Psoas muscle (tissue), 8 donors: ENCODE measurements at places on chromosomes 11 and 22. TPM values are rescaled to one million over a fixed set of nuclear protein-coding genes. Genes with fewer than 3 reads are reported as not detected.

The SUN2 gene
- 57.6 TPM for total RNA-seq

The LYVE1 gene
- 17.4 TPM for total RNA-seq

DNA sequence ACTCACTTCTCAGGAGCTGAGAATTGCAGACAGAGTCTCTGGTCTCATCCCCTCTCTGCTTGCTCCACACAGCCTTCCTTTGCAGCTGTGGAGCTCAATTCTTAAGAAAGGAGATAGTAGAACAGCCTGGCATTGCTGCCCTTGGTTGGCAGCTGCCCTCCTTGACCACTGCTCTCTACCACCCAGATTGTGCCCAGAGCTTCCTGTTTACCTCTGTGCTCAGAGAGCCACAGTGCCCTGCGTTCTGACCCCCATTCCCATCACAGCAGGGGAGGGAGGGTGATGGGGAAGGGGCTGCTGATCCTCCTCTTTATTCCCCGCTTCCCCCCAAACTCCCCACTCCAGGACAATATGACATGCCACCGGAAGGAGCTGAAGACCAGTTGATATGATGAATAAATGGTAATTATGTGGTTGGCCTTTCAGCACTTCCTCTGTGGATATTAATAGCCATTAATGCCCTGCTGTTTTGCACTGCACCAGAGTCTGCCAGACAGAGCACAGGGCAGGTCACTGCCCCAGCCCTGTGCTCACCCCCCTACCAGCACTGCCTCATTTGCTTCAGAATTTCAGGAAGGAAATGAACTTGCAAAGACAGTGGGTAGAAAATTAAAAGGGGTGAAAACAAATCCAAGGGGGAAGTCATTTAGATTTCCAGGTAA, 426.8 kb upstream of the CADM1 start:
- no peak for DNase-seq

DNA sequence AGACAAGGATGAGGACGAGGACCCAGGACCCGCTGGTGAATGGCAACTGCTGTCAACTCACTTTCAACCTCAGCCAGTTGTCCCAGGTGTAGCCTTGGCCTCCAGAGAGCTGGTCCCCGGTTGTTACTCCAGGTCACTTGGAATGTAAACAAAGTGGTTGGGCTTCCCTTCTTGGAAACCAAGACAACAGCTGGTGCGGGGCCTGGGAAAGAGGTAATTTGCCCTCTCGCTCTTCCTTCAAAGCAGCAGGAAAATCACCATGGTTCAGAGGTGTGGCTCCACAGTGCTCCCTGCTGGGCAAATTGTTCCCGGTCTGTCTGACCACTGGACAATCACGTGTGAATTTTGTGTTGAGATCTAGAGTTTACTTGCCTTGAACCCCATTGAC, 15.0 kb downstream of the SLC1A2 start:
- no peak for DNase-seq

DNA sequence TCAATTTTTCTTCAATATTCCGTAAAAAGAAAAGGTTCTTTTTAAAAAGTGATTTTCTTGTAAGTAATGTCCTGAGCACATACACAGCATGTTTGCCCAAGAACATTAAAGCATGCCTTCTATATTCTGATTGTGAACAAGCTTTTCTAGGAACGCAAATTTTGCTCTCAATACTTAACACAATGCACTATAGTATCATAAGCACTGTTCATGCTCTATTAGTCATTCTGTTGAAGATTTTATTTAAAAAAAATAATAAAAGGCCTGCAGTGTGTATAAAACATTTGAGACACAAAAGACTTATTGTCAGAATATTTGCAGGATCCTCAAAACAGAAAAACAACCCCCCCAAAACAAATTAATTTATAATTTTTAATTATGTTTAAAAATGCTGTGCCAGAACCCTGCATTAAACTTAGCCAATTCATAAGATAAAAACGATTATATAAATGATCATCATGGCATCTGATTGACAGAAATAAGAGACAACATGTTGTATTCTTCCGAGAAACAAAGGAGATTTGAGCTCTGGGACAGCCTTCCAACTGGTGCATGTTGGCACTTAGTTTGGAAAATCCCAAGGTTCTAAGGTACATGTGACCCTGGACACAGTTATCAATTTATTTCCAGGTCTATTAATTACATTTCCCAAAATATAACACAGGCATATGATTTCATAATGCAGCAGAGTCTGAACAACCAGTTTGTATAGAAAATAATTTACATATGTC, 13.1 kb downstream of the MTMR2 start:
- no peak for DNase-seq

GRCh38 chr11:9529334-9529650, 44.2 kb upstream of the WEE1 start:
- peak; percentile 28 for DNase-seq

DNA sequence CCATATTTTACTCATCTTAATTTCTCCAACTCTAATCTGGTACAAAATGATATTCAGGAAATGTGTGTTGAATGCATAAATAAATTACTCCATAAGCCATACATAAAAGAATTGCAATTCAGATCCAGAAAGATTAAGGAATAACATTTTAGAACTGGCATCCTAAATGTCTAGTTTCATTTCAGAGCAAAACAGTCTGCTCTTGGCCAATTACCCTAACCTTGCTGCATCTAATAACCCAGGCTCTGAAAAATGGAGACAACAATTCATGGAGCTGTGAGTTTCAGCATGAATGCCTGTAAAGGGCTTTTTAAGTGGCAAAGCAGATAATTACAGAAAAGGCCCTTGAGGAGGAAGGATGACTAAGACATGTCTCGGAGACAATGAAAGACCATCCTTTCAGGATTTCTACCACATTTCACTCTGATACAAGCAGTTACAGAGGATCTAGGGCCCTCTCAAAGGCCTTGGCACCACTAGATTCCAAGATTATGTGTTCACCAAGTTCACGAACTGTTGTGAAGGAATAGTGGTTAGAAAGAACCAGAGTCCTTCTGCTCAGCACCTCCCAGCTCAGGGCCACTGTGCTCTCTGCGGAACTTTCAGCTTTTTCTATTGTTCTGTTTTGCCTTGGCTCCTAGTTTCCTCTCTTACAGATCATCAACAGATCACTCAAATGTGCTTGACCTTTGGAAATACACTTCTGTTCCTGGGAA, 157.6 kb upstream of the BLID start:
- no peak for DNase-seq
